Esophagus squamous epithelium (tissue), 5 donors: ENCODE measurements at places on chromosomes 5 and 9.

DNA sequence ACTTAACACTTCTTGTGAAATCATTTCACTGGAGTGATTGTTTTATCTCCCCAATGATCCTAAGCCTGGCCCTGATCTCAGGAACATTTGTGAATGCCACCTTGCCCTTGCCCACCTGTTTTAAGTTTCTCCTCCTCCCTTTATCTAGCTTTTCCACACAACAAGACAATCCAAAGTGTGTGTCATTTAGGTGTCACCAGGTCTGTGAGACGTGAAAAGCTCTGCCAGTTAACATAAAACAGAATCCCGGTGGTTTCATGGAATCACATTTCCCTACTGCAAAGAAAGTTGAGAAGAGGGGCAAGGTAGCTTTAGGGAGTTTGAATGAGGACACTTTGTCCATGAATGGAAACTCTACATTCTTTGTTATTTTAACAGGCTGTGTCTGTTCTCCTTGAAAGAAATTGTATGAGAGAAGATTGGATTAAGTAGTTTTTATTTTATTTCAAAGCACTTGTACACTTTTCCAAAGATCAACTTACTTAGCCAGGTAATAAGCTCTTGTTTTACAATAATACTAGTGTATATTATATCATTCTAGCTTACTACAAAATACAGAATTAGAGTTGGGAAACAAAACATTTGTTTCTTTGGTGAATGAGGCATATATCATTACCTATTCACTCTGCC is 239.0 kb downstream of the ISL1 start:
- DNase-seq, result no peak

DNA sequence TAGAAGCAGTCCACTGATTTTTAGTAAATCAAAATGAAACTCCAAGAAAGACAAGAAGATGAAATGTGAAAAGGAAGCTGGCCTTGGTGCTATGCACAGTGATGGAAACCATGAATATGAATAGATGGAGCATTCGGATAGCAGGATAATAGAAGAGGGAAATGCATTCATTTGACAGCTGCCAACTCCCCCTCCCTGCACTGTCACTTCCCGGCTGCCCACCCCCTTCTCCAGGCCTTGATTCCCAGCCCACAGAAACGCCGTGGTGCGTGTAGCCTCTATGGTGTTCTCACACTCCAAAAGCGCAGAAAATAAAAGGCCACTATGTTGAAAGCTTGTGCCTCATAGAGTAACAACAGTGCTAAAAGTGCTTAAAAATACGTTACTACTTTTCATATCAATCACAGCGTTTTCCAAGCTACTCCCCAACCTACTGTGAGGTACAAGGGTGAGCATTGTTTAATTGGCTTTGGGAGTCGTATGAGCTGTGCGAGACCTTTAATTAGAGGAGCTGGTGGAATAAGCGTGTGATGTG is 26.1 kb upstream of the IFNK start:
- no peak for DNase-seq

DNA sequence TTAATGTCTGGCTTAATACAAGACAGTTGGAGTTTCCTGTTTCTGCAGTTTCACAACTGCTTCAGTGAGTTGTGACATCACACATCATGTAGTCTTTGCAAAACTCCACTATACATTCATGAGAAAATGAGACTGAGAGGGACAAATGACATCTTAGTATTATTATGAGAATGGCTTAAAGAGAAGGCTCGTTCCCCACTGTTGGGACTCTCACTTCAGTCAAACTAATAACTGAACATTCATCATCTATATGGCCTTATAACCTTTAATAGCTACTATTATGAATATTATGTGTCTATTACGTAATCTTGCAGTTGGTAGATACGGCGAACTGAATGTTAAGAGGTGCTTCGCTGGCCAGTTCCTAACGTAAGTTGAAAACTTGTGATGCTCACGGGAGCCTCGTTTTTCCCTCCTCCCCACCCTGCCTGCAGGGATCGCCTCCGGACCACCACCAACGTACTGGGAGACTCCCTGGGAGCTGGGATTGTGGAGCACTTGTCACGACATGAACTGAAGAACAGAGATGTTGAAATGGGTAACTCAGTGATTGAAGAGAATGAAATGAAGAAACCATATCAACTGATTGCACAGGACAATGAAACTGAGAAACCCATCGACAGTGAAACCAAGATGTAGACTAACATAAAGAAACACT is 79.4 kb downstream of the SLC1A3 start:
- no peak for DNase-seq

DNA sequence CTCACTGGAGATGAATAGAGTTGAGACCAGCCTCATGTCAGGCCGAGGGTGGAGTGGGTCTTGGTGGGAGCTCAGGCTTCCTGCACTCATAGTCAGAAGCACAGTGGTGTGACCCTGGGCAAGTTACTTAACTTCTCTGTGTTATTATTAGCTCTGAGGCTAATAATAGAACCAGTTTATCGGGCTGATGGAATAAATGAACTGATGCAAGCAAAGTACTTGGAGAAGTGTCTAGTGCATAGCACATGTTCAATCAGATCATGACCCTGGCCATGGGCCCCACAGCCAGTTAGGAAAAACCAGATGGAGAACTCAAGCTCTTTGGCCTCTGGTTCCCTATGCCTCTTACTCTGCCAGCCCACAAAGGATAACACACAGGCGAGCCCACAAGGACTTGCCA is 45.3 kb upstream of the OSMR start:
- DNase-seq, result no peak

DNA sequence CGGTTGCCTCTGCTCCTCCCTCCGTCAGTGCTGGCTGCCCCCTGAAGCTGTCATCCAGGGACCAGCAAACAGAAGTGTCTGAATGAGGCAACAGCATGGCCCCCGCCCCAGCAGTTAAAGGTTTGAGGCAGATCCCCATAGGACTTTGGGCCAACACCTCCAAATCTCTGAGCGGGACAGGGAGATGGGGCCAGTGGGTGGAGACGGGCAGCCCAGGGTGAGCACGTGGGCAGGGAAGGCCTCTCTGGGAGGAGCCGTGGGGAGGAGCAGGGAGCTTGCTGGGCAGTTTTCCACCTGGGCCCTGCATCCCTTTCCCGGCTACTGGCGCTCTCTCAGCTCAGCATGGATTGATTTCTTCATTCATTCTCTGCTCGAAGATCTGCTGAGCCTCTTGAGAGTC is 39.1 kb upstream of the NOTCH1 start:
- no peak for DNase-seq

DNA sequence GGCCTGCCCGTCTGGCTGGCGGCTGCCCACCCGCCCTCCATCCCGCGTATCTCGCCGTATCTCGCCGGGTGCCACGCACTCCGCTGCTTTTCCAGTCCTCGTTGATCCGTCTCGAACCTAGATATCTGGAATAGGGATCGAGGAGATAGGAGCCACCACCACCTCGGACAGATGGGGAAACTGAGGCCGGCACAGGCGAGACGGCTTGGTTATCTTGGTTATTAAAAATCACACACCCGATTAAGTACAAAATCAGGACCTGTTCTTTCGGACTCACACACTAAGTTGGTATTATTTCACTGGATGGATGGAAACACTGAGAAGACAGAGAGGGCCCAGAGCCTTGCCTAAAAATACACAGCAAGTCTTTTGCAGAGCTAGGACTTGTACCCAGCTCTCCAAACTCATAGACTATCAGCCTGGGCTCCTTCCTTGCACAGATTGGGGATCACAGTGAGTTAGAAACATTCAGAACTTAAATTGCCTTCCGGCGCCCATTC is 678 bp downstream of the SLC26A2 start:
- no peak for DNase-seq

- no peak for DNase-seq
Measured at GRCh38 chr5:134594336-134594735, 38.3 kb downstream of the SAR1B start.

GRCh38 chr5:94240134-94240533 is 378.3 kb downstream of the KIAA0825 start:
- no peak for DNase-seq

DNA sequence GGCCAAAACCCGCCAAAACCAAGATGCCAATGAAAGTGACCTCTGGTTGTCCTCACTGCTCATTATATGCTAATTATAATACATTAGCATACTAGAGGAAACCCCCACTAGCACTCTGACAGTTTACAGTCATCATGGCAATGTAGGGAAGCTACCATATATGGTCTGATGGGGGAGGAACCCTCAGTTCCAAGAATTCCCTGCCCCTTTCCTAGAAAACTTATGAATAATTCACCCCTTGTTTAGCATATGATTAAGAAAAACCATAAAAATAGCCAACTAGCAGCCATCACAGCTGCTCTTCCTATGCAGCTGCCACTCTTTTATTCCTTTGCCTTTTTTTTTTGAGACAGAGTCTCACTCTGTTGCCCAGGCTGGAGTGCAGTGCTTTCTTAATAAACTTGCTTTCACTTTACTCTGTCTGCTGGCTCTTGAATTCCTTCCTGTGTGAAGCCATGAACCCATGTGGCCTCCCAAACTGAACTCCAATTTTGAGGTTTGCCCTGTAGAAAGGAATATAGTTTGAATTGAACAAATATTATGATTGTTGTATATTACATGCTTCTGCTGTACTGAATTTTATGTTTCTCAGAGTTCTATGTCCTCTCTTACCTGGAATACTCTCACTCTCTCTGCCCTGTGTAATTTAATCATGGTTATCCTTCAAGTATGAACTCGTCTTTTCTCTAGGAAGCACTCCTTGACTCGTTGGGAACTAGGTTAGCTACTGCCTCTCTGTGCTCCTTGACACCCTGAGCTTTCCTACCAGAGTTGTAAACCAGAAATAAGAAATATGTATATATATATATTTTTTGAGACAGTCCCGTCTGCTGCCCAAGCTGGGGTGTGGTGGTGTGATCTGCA is 59.8 kb downstream of the KIAA1958 start:
- no peak for DNase-seq

GRCh38 chr9:78666818-78667414 is 370.0 kb downstream of the PSAT1 start:
- DNase-seq, result no peak

- DNase-seq, result no peak
Measured at GRCh38 chr9:77753180-77753579, 105.1 kb upstream of the GNA14 start.

GRCh38 chr5:95178046-95178651 is 106.7 kb downstream of the MCTP1 start:
- no peak for DNase-seq

- no peak for DNase-seq
Measured at GRCh38 chr5:138654281-138654867, 79.2 kb upstream of the HSPA9 start.

DNA sequence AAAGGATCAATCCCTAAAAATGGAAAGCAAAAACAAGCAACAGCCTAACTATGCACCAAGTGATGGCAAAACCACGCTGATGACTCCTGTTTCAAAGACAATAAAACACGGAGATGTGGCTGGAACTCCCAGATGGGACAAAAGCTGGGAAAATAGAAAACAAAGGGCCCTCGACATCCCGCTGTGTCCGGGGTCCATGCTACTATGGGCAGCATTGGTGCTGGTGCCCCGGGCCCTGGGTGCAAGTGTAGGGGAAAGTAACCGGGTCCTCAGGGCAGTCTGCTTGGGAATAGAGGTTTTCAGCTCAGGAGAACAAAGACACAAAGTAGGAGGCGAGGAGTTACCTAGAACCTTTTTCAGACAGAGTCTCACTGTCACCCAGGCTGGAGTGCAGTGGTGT is 46.1 kb downstream of the MRPL36 start:
- DNase-seq, result no peak

DNA sequence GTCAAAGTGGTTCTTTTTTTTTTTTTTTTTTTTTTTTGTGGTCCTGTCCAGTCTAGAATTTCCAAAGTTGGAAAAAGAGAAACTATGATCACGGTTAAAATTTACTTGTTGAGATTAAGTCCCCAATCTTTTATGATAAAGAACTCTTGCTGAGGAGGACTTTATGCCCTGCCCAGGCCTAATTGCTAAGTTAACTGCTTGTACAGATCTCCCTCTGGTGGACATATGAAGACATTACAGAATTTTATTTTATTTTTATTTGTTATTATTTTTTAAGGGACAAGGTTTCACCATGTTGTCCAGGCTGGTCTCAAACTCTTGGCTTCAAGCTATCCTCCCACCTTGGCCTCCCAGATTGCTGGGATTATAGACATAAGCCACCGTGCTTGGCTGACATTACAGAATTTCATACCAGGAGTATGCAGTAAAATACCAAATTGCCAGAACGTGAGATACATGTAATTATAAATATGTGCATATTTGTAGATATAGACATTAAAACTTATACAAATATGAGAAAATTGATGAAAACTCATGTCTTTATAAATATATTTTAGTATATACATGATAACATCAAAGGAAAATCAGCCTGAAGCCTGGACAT is 91.2 kb downstream of the RFK start:
- DNase-seq, result no peak

DNA sequence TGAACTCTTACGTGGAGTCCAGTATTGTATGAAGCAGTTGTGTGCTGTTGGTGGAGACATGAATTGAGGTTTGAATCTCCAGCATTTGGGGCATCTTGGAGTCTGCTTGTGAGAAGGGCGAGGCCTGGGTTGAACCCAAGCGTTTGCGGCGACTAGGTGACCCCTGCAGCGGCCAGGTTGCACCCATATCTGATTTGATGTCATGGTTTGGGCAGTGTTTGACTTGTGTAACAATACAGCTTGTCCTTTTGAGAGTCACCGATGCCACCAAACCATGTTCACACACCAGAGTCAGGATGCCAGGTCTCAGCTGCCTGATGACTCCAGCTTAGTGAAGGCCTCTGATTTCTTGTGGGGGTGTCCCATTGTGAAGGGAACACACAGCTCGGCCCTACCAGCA is 2.1 kb downstream of the TRAF2 start:
- no peak for DNase-seq

DNA sequence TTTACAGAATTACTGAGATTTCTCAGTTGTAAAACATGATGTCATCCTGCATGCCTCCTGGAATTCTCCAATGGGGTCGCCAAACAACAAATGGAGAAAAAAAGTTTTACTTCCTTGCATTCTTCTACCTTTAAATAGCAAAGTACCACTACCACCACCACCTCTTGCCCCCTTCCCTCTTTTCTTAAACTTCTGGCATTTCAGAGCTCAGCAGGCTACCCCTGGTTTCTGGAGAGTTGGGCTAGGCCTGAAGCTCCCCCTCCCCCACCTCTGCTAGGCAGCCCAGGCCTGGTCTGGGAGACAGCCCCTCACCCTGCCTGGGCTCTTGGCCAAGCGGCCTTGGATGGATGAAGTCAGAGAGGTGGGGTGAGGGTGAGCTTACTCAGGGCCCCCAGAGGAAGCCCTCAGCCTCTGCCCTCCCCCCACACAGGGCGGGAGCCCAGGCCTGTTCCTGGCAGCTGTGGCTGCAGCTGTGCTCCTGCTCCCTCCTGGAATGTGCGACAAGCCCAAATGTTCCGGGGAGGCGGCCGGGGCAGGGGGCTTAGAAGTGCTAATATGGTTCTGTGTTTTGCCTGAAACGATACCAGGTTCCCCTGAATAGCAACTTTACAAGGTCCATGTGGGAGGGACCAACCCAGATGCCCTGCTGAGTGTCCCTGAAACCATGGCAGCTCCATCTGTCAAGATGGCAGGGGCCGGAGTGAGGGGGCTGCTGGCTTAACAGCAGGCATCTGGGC is 6.0 kb upstream of the CCIN start:
- no peak for DNase-seq

GRCh38 chr9:26437056-26437711 is 455.4 kb downstream of the CAAP1 start:
- DNase-seq, result no peak

- DNase-seq, result no peak
Measured at GRCh38 chr5:155938051-155938450, 388.9 kb upstream of the SGCD start.

- no peak for DNase-seq
Measured at GRCh38 chr9:70811638-70812037, 309.8 kb downstream of the TRPM3 start.
